ENCODE measurements at places on chromosomes 5 and 9.

- DNase-seq = no peak
These were observed 234.8 kb upstream of the ISL1 start for GRCh38 chr5:51148437-51148836.

DNA sequence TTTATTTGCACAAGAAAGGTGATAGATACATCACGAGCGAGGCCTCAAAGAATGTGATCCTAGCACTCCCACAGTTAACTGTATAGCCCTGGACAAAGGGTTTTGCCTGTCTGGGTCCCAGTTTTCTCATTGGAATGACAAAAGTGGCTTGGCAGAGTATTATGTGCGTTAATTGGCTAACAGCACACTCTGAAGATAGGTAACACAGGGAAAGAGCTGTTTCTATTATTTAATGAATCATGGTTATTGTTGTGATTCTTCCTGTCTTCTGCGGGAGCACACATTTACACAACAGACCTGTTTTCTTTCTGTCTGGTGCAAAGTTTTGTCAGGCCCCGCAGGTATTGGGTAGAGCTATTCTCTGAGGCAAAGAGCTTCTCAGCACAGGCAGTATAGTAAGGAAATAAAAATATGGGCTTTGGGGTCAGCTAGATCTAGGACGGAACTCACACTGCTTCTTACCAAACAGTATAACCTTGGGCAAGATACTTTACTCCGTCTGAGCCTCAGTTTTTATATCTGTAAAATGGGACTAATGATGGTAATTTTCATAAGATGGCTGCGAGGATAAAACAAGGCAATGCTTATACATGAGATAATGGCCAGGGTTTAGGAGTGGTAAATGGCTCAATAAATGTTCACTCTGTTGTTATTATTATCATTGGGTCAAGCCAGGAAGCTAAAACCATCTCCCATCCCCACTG, 78.9 kb downstream of the PLAC8L1 start:
- DNase-seq = no peak

- no peak for DNase-seq
These were observed 122.8 kb upstream of the STC2 start for GRCh38 chr5:173451031-173451430.

- DNase-seq = peak; percentile 52
These were observed 558 bp downstream of the GRPEL2 start for GRCh38 chr5:149345892-149346222.

DNA sequence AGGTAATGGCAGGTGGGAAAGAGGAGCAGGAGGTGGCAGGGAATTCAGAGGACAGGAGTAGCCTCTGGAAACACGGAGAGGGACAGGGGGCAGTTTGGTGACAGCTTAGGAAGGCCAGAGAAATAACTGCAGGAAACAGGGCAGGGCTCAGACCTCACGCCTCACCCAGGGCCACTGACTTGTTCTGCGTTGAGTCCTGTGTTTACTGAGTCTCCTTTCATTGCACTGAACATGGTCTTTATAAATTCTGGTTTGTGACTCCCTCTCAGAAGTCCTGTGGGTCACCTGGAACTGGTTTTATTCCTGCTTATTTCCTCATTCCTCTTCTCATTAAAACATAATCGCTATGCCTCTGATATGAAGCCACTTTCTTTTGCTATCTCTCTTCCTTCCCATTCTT, 55.2 kb upstream of the ZNF622 start:
- DNase-seq = no peak

DNA sequence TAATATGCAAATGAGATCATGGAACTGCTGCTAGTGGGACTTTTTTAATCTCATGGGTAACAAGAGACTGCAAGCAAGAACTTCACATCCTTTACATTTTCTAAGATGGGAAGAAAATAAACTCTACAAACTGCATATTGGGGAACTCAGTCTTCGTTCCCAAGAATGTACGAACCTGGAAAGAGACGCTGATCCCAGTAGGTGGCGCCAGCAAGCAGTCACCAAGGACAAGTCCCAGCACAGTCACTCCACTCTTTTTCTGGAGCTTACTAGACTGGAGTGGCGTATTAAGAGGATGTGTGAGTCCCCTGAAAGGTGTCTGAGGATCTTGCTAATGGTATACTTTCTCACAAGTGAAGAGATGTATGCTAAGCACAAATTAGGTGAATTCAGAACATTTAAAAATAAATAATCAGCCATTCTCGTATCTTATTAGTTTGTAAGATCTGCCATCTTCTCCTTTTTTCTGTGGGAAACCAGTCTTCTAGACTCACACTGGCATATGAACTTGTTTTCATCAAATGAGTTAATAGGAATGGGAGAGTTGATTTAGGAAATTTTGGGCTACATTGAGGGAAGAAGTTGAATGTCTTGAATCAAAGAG, 16.0 kb upstream of the PUM3 start:
- peak; percentile 63 for DNase-seq

DNA sequence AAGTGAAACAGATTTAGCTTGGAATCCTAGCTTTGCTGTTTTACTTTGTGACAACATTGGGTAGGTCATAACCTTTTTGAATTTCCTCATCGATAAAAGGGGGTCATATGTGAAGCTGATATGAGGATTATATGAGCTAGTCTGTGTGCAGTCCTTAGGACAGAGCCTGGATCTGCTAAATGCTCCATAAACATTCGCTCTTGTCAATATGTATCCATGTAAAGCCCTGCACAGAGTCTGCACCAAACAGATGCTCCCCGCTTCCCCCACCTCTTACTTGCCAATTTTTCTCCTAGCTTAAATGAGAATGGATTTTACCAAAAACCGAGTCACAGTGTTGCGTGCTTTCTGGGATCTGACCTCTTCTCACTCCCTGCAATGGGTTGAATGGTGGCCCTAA, 5.4 kb downstream of the ANKRD55 start:
- no peak for DNase-seq

DNA sequence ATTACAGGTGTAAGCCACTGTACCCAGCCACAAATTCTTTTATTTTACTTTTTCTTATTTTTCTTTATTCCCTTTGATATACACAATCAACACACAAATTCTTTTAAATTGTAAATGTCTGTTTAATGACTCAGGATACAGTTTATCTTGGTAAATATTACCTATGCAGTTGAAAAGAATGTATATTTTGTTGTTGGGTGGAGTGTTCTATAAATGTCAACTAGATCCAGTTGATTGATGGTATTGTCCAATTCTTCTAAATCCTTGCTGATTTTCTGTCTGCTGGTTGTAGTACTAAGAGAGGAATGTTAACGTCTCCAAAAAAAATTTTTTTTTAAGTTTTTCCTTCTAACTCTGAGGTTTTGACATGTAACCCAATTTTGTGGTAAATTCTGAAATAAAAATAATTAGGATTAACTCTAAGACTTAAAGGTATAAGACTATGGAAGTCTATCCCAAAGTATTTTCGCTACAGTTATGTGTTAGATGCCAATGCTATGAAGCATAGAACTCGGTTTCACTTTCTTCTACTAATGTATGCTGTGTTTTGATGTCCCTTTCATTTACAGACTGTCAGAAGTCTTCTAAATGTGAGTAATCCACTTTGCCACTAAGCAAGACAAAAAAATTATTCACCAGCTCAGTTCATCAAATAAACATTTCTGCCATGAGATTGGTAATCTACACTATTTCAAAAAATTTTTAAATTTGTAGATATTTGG, 720.2 kb upstream of the C9orf72 start:
- DNase-seq = no peak

GRCh38 chr5:139577689-139578290, 16.7 kb downstream of the UBE2D2 start:
- DNase-seq = no peak

DNA sequence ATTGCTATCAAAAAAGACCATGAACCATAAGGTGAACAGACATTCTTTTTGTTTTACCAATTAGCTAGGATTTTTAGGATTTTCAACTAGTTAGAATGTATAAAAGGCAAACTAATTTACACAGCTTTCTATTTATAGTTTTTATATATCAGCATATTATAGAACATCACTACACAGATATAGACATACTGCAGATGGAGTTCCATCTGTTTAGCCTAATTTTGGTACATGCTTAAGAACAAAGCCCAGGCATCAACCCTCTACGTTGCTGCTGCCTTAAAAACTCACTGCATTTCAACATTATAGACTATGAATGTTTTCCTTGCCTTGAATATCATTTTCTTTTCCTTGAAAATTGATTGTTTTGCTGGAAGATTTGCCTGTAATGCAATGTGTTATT, 2227.5 kb upstream of the C9orf72 start:
- DNase-seq = no peak

DNA sequence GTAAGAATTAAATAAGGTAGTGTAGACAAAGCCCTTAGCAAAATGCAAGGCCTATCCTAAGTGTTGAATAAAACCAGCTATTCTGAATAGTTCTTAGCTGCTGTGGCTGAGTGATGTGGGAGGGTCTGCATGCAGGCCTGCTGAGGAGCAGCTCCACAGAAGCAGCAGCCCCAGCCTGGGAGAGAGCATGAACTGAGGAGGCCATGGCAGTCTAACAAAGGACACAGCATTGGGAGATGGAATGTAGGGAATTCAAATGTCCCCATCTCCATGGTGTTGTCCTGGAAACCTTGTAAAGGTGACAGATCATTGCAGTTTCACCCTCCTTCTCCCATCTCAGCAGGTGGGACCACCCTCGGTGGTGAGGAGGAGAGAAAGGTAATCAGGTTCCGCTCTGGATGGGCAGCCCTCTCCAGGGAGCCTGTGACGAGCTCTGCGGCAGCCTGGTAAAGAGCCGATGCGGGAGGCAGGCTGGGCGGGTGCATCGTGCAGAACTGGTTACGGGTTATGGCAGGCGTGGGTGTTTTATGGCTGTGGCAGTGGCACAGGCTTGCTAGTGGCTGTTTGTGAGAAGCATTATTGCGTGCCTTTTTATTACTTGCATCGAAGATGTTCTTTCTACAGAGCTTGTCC, 199.9 kb upstream of the GLRA1 start:
- DNase-seq = no peak

GRCh38 chr9:7844242-7844641, 44.7 kb upstream of the DMAC1 start:
- DNase-seq = peak; percentile 19

DNA sequence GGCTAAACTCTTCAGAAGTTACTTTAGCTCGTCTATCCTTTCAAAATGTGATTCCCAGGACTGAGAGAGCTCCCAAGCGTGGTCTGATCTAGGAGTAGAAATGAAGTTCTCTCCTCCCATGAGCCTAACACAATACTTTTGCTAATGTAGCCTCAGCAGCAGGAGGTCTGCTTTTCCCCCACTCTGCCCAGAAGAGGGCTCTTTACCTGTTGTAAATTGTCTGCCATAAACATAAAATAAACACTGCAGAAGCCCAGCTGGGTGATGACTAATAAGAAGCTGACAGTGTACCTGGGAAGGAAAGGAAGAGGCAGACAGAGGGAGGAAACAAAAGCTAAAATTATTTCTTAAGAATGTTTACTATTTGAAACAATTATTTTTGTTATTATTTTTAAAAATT, 15.4 kb downstream of the SLC36A3 start:
- DNase-seq = no peak

- peak; percentile 38 for DNase-seq
These were observed 76.5 kb downstream of the GLIS3 start for GRCh38 chr9:4223312-4223833.

- DNase-seq = no peak
These were observed 82.7 kb upstream of the TNPO1 start for GRCh38 chr5:72733810-72734209.

- DNase-seq = no peak
These were observed 35.8 kb downstream of the FSD1L start for GRCh38 chr9:105483618-105484017.

- peak; percentile 58 for DNase-seq
These were observed at the start of gene N4BP3 for GRCh38 chr5:178113141-178113787. Gene N4BP3, plus strand, starts transcription at chr5:178113532. Its CDS starts 6,052 bp downstream, at chr5:178119584.

- DNase-seq = no peak
These were observed 132.2 kb downstream of the CDC42SE2 start for GRCh38 chr5:131396015-131396414.

DNA sequence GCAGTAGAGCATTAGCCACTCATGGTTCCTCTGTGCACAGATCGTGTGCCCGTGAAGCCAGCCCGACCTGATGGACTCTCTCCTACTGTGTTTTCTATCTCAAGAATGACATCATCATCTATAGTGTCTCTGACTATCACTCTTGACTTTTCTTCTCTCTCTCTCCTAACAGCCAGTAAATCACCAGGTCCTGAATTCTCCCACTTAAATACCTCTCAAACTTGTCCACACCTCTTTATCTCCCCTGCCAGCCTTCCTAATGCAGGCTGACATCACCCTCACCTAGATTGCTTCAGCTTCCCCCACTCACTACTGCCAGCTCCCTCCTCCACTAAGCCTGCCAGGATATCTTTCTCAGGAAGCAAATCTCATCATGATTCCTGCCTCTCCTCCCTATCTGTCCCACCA, 90.6 kb upstream of the MIER3 start:
- no peak for DNase-seq

DNA sequence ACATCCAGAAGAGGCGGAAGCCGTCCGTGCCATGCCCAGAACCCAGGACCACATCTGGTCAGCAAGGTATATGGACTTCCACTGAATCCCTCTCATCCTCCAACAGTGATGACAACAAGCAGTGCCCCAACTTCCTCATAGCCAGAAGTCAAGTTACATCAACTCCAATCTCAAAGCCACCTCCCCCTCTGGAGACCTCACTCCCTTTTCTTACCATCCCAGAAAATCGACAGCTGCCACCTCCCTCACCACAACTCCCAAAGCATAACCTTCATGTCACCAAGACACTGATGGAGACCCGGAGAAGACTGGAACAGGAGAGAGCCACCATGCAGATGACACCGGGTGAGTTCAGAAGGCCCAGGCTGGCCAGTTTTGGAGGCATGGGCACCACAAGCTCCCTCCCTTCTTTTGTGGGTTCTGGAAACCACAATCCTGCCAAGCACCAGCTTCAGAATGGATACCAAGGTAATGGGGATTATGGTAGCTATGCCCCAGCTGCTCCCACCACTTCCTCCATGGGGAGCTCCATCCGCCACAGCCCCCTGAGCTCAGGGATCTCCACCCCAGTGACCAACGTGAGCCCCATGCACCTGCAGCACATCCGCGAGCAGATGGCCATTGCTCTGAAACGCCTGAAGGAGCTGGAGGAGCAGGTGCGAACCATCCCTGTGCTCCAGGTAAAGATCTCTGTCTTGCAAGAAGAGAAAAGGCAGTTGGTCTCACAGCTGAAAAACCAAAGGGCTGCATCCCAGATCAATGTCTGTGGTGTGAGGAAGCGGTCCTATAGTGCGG, 130.3 kb upstream of the DMRT1 start:
- no peak for DNase-seq

- no peak for DNase-seq
These were observed 85.0 kb downstream of the DNAH5 start for GRCh38 chr5:13859270-13860065.

DNA sequence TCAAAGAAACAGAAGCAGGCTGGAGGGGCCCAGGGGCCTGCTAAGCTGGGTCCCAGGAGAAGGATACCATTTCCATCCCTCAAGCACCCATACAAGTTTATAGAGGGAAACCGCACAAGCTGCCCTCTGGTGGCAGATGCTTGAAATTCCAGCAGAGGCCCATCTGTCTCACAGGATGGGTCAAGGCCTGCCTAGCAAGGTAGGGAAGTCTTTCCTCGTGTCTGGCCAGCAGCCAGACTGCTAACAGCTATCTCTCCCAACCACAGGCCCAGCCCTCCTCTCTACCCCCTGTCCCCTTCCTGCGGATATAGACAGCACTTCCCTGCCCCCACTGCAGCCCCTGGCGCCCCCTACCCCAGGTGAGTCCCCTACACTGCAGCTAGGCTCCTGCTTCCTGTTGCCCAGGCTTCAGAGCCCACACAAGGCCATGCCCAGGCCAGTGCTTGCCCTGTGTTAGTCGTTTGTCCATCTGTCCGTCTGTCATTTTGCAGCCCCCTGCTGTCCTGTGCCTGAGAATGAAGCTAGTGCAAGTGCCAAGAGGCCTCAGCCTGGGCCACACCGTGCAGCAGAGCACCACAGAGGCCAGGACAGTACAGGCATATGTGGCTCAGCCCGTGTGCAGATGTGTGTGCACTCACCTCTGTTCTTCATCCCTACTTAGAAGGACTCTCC, 26.2 kb downstream of the TCF7 start:
- peak; percentile 69 for DNase-seq

Data from fibroblast of skin of back (primary cell).